Natural killer cell treated with Interleukin-12 subunit alpha and Interleukin-12 subunit beta and Interleukin-15 and Interleukin-18, amount 100 ng/mL, for 72 hours (primary cell): ENCODE measurements at places on chromosomes 5 and 9.

DNA sequence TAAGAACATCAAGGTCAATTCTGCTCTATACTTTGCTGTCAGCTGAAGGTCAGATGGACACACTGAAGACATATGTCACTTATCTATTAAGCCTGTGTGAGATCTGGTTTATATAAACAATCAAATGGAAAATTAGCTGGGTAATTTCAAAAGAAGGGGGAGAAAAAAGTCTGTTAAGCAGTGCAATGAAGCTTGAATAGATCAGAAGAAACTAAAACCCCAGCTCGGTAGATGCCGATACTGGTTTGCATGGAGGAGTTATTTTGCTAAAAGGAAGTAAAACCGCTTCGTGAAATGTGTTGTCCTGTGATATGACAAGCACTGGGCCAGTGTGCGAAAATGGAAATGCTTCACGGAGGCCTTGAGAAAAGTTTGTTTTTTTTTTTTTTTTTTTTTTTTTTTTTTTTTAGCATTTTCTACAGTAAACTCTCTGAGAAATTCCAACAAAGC, 148.8 kb downstream of the MEF2C start:
- H3K27me3 ChIP-seq = no peaks in the 10 kb centered on the region
- no peak overlapping the region for H3K27ac ChIP-seq
- H3K4me1 ChIP-seq = peaks cover 12% of the 10 kb centered on the region
- no peaks in the 10 kb centered on the region for H3K36me3 ChIP-seq
- no peak for DNase-seq

DNA sequence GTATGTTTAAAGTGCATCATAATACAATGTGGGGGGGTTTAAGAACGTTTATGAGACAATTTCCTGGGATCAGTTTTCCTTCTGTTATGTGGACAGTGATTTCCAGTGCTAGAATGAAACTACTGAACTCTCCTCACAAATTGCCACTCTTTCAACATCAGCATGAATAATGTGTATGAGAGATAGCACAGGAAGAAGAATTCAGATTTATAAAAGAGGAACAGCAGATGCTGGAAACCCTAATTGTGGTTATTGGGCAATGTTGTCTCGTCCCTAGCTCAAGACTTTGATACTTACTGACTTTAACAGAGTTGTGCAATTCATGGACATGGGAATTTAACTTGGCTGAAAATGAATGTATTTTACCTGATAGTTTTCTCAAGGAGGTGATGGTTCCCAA, 410.8 kb upstream of the MEF2C start:
- DNase-seq = no peak
- H3K4me3 ChIP-seq = no peak overlapping the region
- no peaks in the 10 kb centered on the region for H3K4me1 ChIP-seq
- no peaks in the 10 kb centered on the region for H3K27me3 ChIP-seq
- no peaks in the 10 kb centered on the region for H3K36me3 ChIP-seq

DNA sequence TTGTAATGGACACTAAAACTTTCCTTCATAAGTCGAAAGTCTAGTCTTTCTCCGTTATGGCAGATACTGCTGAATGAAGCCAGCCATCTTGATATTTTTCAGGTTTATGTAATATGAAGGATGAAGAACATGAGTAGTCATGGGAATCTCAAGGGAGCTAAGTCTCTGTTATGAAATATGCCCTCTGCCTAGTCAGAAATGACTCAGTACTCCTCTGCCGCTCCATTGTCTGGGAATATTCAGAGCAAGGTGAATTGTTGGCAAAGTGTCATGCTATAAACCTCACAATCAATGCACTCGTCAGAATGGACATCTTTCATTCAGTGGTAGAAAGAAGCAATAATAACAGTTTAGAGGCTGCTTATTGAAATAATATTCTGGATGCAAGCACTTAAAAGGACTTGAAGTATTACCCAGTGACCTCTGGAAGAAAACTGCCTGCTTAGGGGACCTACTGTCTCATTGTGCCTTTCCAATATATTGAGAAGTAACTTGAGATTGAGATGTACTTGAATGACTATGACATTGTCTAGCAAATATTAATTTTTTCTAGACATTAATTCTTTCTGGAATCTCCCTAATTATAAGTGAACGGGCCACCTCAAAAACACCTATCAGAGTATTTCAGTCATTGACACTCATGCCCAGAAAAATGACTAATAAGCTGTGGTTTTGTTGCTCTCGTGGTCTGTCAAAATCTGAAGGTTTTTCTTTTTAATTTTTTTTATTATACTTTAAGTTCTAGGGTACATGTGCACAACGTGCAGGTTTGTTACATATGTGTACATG, 1011.5 kb upstream of the ACO1 start:
- H3K4me3 ChIP-seq = no peak overlapping the region
- no peak overlapping the region for H3K27ac ChIP-seq
- no peaks in the 10 kb centered on the region for H3K27me3 ChIP-seq

DNA sequence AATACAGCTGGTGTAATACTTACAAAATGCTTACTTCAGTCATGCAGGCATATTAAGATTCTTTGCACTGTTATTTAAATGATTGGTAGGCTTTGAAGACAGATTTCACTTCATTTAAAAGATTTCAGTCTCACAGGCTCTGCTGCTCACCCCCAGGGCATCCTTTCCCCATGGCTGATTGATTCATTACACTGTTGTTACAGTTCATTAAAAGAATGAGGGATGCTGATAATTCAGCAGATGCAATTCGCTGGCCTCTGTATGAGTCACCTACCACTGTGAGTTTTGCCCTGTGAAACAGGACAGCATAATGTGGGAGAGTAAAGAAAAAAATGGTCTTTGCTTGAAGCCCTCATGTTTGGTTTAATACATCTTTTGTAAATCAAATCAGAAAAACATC, 246.9 kb downstream of the CYLC2 start:
- H3K4me1 ChIP-seq = no peaks in the 10 kb centered on the region
- no peak for DNase-seq
- H3K36me3 ChIP-seq = no peaks in the 10 kb centered on the region
- H3K4me3 ChIP-seq = no peak overlapping the region

DNA sequence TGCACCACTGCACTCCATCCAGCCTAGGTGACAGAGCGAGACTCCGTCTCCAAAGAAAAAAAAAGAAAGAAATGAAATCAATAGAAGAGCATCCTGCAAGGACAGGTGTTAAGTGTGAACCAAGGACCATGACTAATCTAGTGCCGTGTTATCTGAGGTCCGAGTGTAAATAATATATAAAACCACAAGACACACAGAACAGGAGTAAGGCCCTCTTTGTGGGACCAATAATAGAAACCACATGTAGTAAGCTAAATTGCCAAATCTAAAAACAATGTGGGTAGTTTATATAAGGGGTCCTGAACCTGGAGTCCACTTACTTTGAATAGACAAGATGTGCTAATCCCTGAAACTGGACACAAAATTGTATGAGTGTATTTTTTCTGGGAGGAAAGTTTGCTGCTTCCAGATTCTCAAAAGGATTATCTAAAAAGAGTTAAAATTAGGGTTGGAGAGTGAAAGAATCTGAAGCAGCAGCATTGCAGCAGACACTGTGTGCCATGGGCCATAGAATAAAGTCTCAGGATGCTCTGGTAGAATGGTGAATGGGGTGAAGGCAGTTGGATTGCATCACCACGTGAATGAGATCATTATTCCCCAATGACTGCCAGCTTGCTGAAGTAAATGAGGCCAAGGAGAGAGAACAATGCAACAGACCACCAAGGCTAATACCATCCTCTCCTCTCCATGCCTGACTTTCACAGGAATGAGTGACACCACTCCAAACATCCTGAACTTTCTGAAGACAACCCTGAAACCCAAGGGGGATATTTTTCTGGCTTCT, 222.7 kb downstream of the DCP2 start:
- peaks cover 7% of the 10 kb centered on the region for H3K27me3 ChIP-seq
- no peaks in the 10 kb centered on the region for H3K36me3 ChIP-seq
- H3K4me3 ChIP-seq = no peak overlapping the region
- H3K4me1 ChIP-seq = no peaks in the 10 kb centered on the region
- H3K27ac ChIP-seq = no peak overlapping the region
- DNase-seq = no peak

GRCh38 chr9:95316794-95317118, 753 bp downstream of the FANCC start:
- peaks cover 13% of the 10 kb centered on the region for H3K27me3 ChIP-seq
- peak overlapping the region; percentile 90 for H3K27ac ChIP-seq
- peak; percentile 68 for DNase-seq

DNA sequence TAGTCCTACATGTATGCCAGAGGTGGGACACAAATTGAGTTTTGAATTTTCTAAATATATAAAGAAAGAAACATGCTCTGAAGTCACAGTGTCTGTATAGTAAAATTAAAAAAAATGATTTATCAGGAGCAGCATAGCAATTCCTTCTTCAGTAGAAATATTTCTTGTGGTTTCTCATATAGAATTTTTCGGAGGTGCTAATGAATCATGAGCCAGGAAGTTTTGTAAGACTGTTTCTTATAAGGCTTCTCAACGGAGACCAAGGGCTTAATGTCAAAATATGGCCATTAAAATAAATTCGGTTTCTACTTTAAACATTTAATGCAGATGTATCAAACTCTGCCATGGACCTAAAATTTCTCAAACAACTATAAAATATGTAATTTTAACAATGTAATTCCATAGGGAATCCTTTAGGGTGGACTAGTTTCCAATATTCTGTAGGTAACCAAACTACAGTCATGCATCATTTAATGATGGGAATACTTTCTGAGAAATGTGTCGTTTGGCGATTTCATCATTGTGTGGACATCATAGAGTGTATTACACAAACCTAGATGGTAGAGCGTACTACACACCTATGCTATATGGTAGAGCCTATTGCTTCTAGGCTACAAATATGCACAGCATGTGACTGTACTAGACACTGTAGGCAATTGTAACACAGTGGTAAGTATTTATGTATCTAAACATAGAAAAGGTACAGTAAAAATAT, 66.3 kb downstream of the ANKRD55 start:
- H3K27ac ChIP-seq = peak overlapping the region; percentile 59
- H3K27me3 ChIP-seq = peaks cover 21% of the 10 kb centered on the region
- no peaks in the 10 kb centered on the region for H3K36me3 ChIP-seq
- no peak for DNase-seq

- no peaks in the 10 kb centered on the region for H3K36me3 ChIP-seq
- no peaks in the 10 kb centered on the region for H3K4me1 ChIP-seq
- H3K4me3 ChIP-seq = no peak overlapping the region
- no peak for DNase-seq
- H3K27ac ChIP-seq = no peak overlapping the region
Observed at GRCh38 chr5:175582697-175583096, 75.2 kb upstream of the HRH2 start.

DNA sequence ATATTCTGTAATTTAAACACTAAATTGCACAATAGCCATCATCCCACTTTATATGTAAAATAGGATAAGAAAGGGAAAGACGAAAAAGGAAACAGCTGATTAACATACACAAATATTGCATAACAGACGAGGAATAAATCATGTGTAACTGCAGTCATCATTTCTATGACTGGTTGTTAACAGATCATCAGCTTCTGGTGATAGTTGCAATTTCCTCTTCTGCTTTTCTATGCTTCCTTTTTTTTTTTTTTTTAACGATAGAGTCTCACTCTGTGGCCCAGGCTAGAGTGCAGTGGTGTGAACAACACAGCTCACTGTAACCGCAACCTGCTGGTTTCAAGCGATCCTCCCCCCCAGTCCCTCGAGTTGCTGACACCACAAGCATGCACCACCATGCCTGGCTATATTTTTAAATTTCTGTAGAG, 22.5 kb upstream of the JAKMIP2 start:
- peak overlapping the region; percentile 76 for H3K27ac ChIP-seq
- peak overlapping the region; percentile 61 for H3K4me3 ChIP-seq
- no peaks in the 10 kb centered on the region for H3K36me3 ChIP-seq
